NCI-H69 (cell line): ENCODE measurements at places on chromosomes 4 and X.

DNA sequence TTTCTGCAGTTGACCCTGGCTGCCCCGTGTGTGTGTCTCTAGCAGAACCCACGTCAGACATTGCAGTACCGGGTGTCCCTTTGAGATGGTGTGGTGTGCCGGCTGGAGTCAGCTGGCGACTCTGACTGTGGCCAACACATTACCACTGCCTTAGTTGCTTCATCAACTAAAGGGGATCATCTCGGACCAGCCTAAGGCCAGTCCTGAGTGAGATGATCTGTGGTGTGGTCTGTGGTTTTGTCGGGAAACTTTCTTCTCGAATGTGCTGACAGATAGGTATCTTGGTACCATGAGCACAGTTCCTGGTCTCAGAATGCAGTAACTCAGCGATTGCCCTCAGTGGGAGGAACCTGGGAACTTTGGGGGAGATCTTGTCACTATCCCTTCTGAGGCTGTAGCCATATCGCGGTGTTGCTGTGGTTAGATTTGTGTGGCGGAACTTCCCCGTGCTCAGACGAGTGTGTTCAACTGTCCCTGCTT, 15.8 kb downstream of the TBC1D14 start:
- DNase-seq = no peak

GRCh38 chr4:5142726-5143125, 91.4 kb downstream of the STK32B start:
- DNase-seq = peak; percentile 16

GRCh38 chr4:138897811-138898226, 117.8 kb upstream of the NOCT start:
- peak; percentile 68 for DNase-seq

GRCh38 chrX:102720237-102721168, at the start of gene GPRASP3:
TSS of gene GPRASP3 (plus strand) at chrX:102720743. CDS start at chrX:102748996, 28,253 bp downstream.
- DNase-seq = peak; percentile 82

GRCh38 chr4:165517216-165517615, 138.4 kb downstream of the CPE start:
- DNase-seq = no peak

- DNase-seq = no peak
Measured at GRCh38 chr4:107044170-107044569, 8.1 kb upstream of the DKK2 start.

DNA sequence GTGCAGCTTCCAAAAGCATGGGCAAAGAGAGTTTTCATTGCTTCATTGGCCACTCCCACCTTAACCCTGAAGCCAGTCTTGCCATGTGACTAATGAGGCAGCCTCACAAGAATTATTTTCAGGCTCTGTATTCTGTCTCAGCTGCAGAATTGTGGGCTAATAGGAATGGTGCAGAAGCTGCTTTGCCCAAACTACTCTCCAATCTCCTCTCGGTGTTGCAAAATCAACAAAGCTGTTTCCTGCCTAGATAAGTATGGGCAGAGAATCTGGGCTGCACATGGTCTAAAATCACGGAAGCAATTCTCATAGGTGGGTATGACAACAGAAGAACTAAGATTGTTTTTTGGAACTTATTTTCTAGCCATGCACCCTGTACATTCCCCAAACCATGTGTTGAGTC, 31.4 kb downstream of the PPP1R2C start:
- no peak for DNase-seq

DNA sequence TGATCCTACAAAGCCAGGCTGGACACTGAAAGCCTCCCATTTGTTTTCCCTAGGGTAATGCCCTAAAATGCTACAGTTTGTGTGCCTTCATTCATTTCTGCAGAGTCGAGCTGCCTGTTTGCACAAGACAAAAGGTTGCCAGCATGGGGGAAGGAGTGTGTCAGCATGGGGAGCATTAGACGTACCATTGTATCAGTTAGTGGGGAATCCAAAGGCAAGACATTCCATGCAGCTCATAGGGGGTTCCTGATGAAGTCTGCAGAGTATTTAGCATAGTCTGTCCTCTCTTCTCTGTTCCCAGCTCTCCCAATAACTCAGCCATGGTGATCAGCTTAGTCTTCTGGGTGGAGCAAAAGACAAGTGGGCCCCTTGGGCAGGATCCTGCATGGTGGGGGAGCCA, 276.9 kb upstream of the PCDH7 start:
- DNase-seq = peak; percentile 46

DNA sequence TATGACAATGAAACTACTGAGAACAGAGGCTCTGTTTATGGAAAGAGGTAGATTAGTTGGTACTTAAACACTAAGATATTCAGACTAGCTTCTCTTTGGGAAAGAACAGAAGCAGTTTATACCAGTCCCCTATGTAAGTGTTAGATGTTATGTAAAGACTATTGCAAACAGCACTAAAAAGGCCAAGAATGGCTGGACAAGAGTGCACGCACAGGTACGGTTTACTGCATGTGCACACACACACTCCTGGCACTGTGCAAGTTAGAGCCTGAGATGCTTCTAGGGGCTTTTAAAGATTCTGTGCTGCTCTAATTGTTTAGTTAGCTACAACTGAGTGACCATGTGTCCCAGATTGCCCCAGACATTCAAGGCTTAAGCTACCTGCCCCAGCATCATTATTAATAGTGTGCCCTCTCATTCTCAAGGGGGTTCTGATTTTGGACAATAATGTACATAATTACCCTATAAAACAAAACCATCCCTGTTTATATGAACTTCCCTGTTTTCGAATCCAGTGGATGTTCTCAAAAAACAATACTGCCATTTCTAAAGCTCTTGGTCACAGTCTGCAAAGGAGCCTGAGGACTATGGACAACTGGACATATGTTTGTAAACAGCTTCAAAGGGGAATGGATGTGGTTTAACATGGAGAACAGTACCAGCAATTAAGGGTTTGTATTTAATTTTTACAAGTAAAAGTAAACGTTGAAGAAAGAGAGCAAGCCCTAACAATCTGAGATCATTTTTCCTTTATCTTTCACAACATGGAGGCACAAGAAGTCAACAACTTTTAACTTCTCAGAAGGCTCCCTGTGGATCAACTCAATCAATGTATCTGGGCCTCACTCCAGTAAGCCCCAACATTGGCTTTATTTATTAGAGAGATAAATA, 2.0 kb downstream of the SETD7 start:
- no peak for DNase-seq

GRCh38 chrX:635428-636090, 5.0 kb downstream of the SHOX start:
- no peak for DNase-seq

- no peak for DNase-seq
Measured at GRCh38 chrX:32170481-32170880, 1040.9 kb downstream of the DMD start.

GRCh38 chr4:73127839-73128453, 58.4 kb upstream of the COX18 start:
- DNase-seq = peak; percentile 0

DNA sequence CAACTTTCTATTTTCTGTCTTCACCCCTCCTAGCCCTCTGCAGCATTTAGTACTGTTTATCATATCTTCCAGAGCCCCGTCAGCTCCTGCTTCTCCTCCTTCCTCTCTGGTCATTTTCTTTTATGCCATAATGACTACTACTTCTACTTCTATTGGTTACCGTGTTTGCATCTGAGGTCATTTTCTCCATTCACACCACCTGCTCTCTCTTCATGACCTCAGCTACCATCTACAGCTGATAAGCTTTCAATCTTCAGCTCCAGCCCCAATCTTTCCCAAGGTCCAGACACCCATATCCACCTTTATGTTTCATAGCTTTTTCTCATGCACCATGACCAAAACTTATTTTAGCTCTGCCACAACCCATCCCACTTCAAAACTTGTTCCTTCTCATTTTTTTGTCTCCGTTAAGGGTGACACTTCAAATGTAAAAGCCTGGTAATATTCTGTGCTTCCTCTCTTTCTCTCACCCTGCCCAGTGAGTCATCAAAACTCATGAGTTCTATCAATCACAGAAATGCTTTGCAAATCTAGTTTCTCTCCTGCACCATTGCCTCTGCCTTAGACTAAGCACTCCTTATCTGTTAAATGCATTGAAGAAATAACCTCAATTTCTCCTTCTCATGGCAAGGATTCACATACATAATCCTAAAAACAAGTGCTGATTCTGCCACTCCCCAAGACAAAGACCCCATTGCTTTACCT, 71.3 kb upstream of the IQCM start:
- no peak for DNase-seq

DNA sequence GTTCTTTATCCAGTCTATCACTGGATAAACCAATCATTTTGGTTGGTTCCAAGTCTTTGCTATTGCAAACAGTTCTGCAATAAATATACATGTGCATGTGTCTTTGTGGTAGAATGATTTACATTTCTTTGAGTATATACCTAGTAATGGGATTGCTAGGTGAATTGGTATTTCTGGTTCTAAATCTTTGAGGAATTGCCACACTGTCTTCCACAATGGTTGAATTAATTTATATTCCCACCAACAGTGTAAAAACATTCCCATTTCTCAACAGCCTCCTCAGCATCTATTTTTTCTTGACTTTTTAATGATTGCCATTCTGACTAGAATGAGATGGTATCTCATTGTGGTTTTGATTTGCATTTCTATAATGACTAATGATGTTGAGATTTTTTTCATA, 791.7 kb upstream of the AGA start:
- no peak for DNase-seq

DNA sequence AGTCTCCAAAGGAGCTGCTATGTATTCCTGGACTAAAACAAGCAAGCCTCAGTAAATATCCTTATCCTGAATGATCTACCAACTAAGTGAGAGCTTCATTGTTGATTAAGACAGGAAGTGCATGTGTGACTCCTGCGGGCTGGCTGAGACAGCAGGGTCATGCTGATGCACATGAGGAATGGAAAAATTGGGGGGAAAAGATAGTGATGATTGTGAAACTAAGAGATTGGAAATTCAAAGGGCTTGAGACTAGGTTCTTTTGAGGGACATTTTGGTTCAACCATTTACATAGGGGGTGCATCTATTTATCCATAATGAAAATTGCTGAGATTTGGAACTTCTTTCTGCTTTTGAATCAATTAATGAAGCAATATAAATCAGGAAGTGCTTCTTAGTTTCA, 61.1 kb upstream of the C1QTNF7 start:
- DNase-seq = no peak

GRCh38 chrX:110412971-110413726, 54.5 kb downstream of the RTL9 start:
- peak; percentile 87 for DNase-seq

GRCh38 chr4:7254736-7255487, 62.6 kb downstream of the SORCS2 start:
- DNase-seq = peak; percentile 2
